ENCODE measurements at places on chromosomes 7 and 10.
A peak's percentile ranks its signal among the peaks of the same experiment; 100 is the strongest.

DNA sequence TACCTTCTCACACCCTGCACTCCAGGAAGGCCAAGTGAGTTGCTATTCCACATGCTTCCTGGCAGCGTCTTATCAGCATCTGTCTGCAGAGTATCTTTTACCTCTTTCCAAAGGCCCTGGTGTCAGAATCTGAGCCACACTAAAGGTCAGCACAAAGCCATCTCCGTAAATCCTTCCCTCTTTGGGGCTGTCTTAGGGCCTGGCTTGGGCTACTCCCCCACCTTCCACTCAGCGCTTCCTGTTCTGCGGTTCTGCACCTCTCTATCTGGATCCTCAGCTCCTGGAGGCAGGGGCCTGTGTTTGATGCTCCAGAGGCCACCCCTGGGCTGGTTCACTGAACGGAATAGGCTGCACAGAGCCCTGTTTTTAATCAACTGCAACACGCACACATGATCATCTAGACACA is 334.8 kb upstream of the GALNT17 start:
- no peak for DNase-seq

DNA sequence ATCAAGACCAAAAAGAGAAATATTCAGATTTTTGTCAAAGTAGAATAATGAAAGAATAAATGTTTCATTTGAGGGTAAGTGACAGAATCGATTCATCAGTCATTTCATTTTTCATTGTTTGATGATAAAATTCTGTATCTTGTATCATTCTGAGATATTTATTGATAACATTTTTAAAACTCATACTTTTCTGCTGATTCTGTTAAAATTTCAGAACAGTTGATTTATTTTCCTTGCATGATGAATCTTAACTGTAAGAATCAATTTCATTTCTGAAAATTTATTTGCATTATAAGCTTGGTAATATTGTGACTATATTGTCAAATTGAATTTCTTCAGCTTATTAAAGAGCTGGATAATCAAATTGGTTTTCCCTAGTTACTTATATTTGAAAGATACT is 13.9 kb downstream of the PHYHIPL start:
- no peak for DNase-seq

GRCh38 chr7:66313886-66314568 is 108.9 kb downstream of the TPST1 start:
- DNase-seq, result no peak

DNA sequence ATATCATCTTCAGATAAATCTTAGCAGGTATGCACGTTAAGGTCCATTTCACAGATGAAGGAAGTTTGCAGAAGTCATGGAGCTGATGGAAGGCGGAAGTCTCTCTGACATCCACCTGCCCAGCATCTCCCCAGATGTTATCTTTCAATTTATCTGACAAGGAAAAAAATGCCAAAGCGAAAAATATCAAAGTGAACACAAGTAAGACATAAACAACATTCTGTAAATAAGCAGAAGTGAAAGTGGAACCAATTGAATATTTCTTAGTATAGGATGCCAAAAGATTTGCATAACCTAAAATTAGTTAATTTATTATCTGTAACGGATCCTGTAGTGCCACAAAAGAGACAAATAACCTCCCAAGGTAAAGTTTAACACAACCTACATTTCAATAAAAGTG is 73.6 kb upstream of the NEBL start:
- no peak for DNase-seq

GRCh38 chr10:90148116-90148855 is 446.9 kb downstream of the KIF20B start:
- DNase-seq, result no peak

DNA sequence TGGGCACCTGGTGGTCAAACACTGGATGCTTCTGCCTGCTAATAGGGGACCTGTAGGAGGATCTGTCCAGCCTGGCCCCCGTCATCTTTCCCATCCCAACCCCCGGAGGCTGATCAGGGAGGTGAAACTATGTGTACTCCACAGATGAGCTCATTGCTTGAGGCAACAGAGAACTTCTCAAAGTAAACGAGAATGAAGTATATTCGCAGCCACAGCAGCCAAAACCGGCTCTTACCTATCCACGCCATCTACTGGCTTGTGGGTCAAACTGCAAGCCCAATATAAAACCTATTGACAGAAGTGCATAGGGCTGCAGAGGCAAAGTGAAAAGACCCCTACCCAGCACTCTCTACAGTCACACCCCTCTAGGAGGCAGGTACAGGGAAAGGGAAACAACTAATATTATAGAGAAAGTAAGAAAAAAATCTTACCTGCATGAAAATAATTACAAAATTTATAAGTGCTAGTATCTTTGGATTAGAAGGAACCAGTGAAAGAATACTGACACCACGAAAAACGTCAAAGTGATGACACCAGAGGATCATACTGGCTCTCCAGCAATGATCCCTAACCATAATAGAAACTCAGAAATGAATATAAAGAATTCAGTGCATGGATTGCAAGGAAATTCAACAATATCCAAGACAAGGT is 973.5 kb downstream of the ANKRD7 start:
- no peak for DNase-seq

GRCh38 chr7:73986158-73986631 is 41.8 kb upstream of the ELN start:
- DNase-seq, result no peak

DNA sequence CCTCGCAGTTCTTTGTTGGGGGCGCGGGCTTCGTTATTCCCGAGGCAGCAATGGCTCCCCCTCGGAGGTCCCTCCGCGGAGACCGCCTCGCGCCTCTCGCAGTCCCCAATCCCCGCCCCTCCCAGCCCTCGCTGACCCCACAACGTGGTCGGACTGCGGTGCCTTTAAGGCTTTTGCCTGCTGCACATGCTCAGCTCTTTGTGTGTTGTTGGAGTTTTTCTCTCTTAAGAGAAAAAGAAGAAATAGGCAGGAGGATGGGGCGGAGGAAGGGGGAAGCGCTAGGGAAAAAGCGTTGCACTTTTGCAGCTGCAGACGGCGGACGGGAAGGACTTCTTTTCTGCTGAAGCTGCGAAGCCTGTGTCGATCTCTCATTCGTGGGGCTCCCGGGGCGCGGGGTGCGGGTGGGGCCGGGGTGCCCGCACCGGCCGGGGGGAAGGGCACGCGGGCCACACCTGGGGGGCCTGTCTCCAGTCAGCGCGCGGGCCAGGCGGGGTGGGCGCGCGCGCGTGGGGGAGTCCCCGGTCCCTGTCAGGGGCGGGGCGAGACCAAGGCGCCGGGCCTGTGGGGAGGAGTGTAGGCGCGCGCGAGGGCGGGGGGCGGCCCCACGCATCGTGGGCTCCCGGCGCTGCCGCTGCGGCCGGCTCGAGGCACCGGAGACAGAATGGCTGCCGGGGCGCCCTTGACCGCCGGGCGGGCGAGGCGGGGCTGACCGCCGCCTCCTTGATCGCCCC is 445 bp upstream of the ATRNL1 start:
- DNase-seq, result no peak

GRCh38 chr10:73591935-73592699 is 975 bp upstream of the USP54 start:
- no peak for DNase-seq

DNA sequence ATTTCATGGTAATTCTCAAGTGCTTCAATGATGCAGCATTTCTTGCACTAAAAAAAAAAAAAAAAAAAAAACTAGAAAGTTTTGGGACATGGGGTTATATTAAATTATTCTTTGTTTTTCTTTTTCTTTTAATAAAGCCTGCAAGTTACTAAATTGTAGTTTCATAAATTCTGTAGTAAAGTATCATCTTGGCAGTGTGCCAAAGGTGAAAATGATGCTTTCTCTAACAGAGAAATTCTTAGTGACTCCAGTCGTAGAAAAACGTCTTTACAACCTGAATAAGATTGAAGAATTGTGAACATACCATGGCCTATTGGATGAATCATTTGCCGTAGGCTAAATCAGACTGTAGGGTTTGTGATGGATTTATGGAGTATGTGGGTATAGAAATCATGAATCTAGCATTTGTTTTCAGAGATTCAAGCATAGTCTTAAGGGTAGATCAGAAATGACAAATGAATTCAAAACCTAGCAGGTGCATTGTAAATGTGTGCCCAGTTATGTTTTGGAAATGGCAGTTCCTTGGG is 27.1 kb downstream of the RBM17 start:
- no peak for DNase-seq

DNA sequence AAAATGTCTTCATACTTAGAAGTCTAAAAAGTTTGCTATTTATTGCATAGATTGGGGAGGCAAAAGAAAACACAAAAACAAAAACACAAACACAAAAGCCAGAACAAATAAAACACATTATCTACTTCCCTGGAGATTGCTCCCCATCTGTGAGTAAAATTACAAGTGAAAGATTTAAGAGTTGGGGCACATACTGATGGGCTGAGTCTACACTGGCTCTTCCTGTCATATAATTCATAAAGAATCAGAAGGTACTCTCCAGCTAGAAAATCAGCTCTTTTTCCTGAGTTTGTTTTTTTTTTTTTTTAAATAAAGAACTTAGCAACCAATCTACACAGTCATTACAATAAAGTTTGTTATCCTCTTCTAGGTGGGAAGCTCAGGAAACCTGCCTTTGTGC is 192.4 kb upstream of the LRRN3 start:
- no peak for DNase-seq

- DNase-seq, result no peak
These were observed 12.3 kb downstream of the DDC start for GRCh38 chr7:50552921-50553320.

- peak; percentile 42 for DNase-seq
These were observed 28.4 kb downstream of the TMEM130 start for GRCh38 chr7:98841179-98841997.

DNA sequence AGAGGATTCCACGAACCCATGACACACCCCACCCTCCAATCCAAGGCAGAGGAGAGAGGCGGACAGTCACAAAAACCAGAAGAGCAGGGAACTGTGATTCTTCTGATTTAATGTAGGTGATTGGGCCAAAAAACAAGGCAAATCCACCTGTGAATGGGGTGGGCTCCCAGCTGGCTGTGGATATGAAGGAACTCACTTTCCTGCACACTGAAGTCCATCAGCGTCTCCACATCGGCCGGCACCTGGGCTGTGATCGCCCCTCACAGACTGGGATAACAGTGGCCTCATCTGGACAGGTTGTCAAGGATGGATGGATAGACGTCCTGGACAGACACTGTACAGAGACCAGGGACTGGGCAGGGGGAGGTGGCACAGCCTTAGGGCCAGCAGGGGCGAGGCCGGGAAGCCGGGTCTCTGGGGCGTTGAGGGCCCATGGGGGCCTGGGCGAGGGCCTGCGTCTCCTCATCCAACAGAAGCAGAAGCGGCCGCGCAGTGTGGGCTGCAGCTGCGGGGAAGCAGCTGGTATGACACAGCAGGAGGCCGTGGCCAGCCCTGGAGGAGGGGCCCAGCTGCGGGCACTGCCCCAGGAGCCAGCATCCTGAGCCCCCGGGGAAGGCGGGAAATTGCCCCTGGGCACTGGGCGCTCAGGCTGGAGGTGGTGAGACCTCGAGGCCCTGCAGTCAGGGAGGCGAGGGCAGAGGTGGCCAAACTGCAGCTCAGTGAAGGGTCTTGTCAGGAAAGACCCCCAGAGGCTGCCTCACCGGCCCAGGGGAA is 54.2 kb downstream of the DIP2C start:
- DNase-seq, result no peak

DNA sequence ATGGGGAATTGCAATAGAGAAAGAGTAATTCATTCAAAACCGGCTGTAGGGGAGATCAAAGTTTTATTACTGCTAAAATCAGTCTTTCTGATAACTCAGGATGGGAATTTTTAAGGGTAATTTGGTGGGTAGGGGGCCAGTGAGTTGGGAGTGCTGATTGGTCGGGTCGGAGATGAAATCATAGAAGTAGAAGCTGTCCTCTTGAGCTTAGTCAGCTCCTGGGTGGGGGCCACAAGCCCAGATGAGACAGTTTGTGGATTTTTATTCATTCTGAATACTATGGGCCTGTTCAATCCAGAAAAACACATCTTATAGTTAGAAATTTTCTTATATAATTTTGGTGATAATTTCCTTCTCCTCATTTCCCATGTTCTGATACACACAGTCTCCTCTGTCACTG is 25.4 kb downstream of the CALD1 start:
- DNase-seq, result no peak

GRCh38 chr7:18550574-18550973 is 55.0 kb downstream of the HDAC9 start:
- no peak for DNase-seq

GRCh38 chr7:127460077-127460476 is 67.6 kb upstream of the ZNF800 start:
- DNase-seq, result no peak

- no peak for DNase-seq
These were observed 145.2 kb downstream of the PPP1R9A start for GRCh38 chr7:95052566-95053094.

DNA sequence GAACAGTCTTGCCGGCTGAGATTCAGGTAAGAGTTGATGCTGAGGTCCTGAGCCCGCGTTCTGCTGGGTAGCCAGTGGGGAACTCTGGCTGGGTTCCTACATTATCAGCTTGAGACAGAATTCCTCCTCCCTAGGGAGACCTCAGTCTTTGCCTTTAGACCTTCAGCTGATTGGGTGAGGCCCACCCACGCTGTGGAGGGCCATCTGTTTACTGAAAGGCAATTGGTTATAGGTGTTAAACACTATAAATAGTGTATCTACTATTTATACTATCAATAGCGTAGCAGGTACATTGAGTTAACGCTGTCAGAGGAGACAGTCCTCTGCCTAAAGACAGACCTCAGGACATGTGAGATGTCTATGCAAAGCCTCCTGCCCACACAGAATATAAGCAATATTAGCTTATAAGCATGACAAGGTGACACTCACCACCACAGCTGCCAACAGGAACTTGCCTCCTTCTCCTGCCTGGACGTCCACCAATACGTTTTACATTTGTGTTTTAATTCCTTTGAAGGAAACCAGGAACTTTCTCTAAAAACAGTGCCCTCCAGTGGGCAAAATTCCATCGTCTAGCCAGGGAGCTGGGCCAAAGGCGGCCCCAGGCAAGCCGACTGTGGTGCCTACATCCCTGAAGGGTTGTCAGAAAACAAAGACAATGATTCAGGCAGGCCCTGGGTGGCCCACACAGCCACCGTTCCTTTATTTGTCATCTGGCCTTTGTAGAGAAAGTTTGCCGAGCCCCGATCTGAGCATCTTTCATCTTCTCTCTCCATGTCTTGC is 58.8 kb downstream of the INSIG1 start:
- no peak for DNase-seq

- no peak for DNase-seq
These were observed 9.4 kb upstream of the ZC3HAV1 start for GRCh38 chr7:139118805-139119485.

DNA sequence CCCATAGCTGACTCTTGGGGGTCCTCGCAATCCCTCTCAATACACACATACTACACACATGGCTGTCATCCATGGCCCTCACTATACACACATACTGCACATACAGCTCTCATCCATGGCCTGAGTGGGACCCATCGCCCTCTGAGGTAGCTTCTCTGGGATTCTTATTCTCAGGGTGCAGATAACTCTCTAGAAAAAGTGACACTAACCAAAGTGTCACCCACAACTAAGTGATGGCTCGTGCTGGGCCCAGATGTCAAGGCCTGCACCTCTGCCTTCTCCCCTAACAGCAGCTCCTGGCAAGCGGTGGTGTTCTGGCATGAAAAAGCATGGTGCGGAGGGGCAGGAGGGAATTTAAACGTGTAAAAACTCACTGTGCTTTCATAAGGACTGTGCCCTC is 62.7 kb upstream of the ZPBP start:
- DNase-seq, result no peak

- no peak for DNase-seq
These were observed 683 bp downstream of the CHAT start for GRCh38 chr10:49614242-49615198.

GRCh38 chr10:96656839-96657238 is 63.5 kb downstream of the PIK3AP1 start:
- no peak for DNase-seq

GRCh38 chr7:51701935-51702334 is 385.3 kb upstream of the COBL start:
- no peak for DNase-seq
